A549 treated with ZK216348 at 1 μM for 4 hours (cell line): ENCODE measurements at places on chromosomes 2 and 18. TPM values are rescaled to one million over a fixed set of nuclear protein-coding genes. Genes with fewer than 3 reads are reported as not detected.

The CDK15 gene
- total RNA-seq: not detected in 5 replicates

The DSEL gene
- total RNA-seq: 0.25 to 0.52 TPM (median 0.40 TPM) in 5 replicates

The EVX2 gene
- total RNA-seq: not detected in 5 replicates

The KATNAL2 gene
- 1.4 to 2.4 TPM (median 1.7 TPM) in 5 replicates for total RNA-seq

The MAPRE2 gene
- total RNA-seq: 11.5 to 17.0 TPM (median 12.8 TPM) in 5 replicates

The FSHR gene
- not detected in 5 replicates for total RNA-seq

The PSD4 gene
- 8.0 to 12.9 TPM (median 10.9 TPM) in 5 replicates for total RNA-seq

The IL36A gene
- total RNA-seq: not detected in 5 replicates

The VAMP5 gene
- 0.31 TPM in 1 of 5 replicates, not detected in the others for total RNA-seq

The REG3A gene
- not detected in 5 replicates for total RNA-seq

The AQP12B gene
- total RNA-seq: not detected in 5 replicates

The LINC00305 gene
- total RNA-seq: not detected in 5 replicates

The ITPRIPL1 gene
- not detected in 5 replicates for total RNA-seq
